ENCODE measurements at places on chromosomes 16 and 17.

- DNase-seq, result no peak
These were observed at the start of gene MMP28 for GRCh38 chr17:35795007-35795870. MMP28 (minus strand) TSS chr17:35795641; CDS start chr17:35795377, 264 bp downstream.

- DNase-seq, result no peak
These were observed 94.5 kb downstream of the METRNL start for GRCh38 chr17:83173914-83174361.

DNA sequence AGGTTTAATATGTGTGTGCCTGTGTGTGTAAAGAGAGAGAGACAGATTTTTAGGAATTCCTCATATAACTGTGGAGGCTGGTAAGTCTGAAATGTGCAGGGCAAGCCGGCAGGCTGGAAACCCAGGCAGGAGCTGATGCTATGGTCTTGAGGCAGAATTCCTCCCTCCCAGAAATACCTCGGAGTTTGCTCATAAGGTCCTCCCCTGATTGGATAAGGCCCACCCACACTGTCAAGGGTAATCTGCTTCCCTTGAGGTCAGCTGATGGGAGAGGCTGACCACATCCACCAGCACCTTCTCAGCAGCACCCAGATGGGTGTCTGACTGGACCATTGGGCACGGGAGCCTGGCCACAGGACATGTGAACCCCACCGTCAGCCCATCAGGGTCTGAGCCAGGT lies 42.4 kb downstream of the C16orf95 start:
- DNase-seq, result peak; percentile 7

GRCh38 chr17:45129426-45129939 lies 2.8 kb downstream of the PLCD3 start:
- no peak for DNase-seq

DNA sequence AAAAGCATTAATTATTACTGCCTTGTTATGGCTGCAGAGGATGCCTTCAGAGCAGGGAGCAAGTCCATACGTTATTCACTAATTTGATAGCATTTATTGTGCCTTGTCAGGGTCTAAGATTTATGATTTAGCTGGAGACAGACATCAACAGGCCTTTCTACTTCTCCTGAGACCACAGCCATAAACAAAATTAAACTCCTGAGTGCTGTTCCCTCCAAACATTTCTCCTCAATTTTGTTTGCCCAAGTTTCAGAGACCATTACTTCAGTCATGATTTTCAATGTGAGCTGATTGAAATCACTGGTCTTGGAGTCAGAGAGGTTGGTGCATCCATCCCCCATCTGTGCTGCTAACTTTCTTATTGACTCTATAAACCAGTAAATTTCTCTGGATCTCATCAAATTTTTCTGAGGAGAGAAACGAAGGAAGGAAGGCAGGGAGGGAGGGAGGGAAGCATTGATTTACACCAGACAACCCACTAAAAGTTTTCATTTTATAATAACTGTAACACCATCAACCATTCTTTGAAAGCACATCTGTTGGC lies 423.6 kb upstream of the CDH11 start:
- DNase-seq, result no peak

All from choroid plexus epithelial cell (primary cell).